ENCODE measurements at places on chromosomes 11 and 22.

DNA sequence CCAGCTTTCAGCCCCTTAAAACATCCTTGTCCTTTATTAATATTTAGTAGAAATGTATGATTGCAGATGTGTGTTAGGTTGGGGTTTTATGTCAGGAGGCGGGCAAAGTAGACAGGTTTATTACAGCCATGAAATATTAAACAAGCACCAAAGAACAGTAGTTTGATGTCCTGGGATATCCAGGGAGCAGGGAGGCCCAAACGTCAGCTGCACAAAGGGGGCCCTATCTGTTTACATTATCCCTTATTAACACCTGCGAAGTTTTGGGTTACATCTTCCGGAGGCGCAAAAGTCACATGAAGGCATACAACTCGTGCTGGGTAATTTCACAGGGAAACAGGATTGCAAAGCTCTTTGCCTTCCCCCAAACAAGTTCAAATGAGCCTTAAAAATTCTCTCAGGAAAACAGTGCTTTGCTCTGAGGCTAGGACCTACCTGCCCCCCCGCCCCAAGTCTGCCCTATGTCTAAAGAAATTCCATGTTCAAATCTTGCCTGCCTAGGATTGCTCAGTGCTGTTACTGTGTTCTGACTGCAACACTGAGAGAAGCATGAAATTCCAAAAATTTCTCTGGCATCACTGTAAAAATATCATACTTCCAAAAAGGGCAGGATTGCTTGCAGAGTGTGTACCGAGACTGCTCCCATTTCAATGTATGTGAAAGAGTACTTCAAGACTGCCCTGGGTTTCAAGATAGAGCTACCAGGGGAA is 8.9 kb downstream of the MN1 start:
- no peak for DNase-seq

DNA sequence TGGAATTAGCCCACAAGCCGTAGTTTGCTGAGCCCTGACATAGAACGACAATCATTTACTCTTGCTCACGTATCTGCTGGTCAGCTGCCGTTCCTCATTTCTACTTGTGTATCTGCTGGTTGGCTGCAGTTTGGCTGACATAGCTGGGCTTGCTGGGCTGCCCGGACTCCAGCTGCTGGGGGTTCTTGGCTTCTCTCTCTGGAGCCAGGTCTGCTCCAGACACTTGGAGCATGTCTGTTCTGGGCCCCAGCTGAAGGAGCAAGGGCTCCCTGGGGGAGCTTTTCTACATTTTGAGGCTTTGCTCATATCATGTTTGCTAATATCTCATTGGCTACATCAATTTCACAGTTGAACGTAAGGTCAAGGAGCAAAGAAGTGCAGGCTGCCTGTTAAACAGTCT is 47.3 kb downstream of the PRDM11 start:
- DNase-seq, result no peak

DNA sequence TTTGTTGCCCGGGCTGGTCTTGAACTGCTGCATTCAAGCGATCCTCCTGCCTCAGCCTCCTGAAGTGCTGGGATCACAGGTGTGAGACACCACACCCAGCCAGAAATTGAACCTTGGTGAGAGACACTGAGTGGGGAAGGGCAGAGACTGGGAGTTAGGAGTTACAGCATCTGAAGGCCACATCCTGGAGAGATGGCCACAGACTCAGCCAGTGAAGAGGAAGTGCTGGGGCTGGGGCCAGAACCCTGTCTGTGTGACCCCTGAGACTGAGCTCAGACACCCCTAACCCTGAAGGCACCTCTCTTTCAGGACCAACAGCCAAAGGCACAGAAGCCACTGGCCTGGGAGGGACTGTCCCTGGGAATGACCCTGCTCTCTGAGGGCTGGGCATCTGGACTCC is 33.8 kb downstream of the TXN2 start:
- no peak for DNase-seq

DNA sequence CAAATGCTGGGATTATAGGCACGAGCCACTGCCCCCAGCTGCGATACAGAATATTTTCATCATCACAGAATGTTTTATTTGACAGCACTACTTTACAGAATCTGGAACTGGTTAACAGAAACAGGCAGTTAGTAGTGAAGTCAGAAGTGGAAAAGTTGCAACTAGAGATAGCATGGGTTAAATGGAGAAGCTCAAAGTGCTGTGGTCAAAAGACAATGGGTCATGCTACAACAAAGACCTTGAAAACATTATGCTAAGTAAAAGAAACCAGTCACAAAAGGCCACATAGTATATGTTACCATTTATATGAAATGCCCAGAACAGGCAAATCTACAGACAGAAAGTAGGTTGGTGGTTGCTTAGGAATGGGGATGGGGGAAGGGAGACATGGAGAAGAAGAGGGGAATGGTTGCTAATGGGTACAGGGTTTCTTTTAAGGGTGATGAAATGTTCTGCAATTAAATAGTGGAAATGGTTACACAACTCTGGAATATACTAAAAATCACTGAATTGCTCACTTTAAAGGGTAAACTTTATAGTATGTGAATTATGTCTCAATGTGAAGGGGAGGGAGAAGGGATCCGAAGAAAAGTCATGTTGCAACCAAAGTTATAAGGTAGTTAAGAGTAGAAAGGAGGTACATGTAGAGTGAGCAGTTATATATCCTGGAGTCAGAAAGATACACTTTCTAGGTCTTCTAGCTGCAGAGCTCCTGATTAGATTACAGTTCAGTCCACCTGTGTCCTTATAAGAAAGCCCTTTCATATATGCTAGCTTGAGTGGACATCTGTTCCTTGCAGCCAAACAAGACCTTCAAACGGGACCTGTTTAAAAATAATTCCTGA is 46.3 kb upstream of the RAPSN start:
- DNase-seq, result no peak

- no peak for DNase-seq
Measured at GRCh38 chr11:41895081-41895480, 435.6 kb upstream of the LRRC4C start.

DNA sequence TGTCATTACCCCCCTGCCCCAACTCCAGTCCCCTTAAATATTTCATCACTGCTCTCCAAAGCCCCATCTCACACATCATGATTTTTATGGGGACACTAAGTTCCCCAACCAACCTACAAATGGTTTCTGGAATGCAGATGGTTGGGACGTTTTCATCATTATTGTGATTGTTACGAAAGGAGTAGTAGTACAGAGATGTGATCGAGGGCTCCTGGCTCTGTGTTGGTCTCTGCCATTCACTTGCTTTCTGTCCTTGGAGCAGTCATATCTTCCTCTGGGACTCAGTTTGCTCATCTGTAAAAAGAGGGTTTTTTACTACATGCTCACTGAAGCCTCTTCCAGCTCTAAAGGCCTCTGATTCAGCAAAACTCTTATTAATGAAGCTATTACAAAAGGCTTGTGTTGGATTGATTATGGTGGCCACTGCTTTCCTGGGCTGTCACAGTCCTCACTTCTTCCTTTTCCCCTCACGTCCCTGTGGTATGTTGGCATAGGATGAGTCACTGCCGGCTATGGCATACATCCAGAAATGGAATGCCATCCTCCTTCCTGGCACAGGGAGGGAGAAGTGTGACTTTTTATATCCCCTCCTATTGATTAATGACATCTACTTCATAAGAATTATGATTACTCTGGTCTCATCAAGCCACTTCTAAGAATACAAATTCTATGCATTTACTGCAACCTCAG is 593.7 kb downstream of the METTL15 start:
- no peak for DNase-seq

- no peak for DNase-seq
Measured at GRCh38 chr11:26987731-26988130, 6.2 kb upstream of the FIBIN start.

GRCh38 chr22:19674129-19674928 is 40.0 kb upstream of the SEPTIN5 start:
- no peak for DNase-seq

GRCh38 chr11:5546457-5546856 is 1.9 kb downstream of the OR52H1 start:
- no peak for DNase-seq

GRCh38 chr22:29702000-29702930 is 17.5 kb upstream of the CABP7 start:
- DNase-seq, result no peak

GRCh38 chr11:69394869-69395246 is 86.6 kb upstream of the LINC01488 start:
- no peak for DNase-seq

DNA sequence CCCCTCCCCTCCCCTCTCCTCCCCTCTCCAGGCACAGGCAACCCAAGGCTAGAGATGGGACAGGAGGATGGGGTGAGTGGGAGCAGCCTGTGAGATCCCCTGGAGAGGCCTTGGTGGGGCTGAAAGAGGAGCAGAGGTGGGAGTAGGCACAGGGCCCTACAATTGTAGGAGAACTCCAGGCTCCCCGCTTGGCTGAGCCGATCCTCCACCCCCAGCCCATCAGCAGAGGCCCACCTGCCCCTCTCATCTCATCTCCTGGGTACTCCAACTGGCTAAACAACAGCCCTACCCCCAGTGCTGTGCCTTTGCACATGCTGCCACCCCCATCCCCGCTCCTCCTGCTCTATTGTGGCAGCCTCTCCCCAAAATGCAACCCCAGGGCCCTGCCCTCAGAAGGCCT is 52.0 kb upstream of the A4GALT start:
- no peak for DNase-seq

DNA sequence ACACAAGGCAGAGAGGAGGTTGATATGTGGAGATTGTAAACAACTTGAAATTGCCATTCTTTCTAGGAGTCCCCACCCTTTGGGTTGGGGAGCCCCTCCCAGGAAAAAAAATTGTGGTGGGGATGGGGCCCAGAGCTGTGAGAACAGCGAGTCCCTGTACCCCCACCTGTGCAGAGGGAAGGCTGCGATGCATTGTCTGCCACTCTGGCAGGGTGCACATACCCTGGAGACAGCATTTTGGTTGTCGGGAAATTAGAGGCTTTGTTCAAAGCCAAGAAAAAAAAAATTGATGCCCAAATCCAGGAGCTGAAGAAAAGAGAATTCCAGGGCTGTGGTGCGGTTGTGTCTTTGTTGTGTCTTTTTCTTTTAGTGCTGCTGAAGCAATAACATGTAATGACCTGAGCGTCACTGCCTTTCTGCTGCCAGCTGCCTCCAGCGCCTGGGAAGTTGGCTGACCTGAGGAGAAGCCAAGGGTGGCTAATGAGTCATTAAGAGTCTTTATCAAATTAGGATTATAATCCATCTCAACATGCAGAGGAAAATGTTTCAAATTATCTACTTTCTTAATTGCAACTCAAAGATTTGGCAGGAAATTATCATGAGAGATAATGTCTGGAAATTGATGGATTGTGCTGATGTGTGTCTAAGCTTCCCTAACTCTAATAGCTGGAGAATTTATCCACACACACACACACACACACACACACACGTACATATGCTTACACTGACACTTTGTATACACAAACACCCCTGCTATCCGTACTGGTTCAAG is 8.0 kb upstream of the PKNOX2 start:
- no peak for DNase-seq

DNA sequence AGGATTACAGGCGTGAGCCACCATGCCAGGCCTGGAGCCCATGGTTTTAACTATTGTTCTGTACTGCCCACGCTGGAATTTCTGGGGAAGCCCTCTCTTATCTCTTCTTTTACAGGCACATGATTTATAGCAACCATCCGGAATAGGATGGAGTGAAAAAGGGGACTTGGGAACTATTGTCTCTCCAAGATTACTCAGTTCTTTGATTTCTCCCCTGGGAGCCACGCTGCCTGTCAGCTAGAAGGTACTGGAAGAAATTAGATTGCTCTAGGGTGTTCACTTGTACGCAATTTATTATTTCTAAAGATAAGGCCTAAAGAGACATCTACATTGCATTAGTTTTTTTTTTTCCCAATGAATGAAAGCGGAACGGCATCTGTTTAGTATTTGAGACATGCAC is 65.6 kb upstream of the PTPRJ start:
- DNase-seq, result no peak

GRCh38 chr22:19105456-19105855 is 16.8 kb downstream of the DGCR2 start:
- DNase-seq, result no peak

GRCh38 chr11:111570796-111571195 is 30.3 kb downstream of the LAYN start:
- DNase-seq, result no peak

GRCh38 chr11:119726585-119727522 is 2.1 kb downstream of the NECTIN1 start:
- no peak for DNase-seq

GRCh38 chr11:26199331-26200095 is 132.4 kb upstream of the ANO3 start:
- no peak for DNase-seq

DNA sequence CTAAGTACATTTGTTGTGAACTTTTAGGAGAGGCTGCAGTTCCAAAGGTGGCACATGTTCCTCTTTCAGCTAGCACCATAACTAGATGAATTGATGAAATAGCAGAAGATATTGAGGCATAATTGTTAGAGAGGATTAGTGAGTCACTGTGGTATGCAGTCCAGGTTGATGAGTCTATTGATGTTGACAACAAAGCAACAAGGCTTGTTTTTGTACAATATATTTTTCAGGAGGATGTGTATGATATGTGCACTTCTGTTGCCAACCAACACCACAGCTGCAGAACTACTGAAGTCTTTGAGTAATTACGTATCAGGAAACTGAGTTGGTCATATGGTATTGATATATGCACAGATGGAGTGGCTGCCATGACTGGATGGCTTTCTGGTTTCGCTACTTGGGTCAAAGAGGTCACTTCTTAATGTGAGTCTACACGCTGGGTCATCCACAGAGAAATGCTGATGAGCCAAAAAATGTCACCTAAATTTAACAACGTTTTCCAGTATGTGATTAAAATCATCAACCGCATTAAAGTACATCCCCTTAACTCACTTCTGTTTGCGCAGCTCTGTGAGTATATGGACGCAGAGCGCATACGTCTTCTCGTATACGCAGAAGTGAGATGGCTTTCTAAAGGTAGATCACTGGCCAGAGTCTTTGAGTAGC is 261.3 kb upstream of the ANO5 start:
- no peak for DNase-seq

- DNase-seq, result no peak
Measured at GRCh38 chr22:41876675-41877074, 38.2 kb downstream of the SHISA8 start.

- no peak for DNase-seq
Measured at GRCh38 chr11:11351042-11351586, 1.9 kb downstream of the CSNK2A3 start.

DNA sequence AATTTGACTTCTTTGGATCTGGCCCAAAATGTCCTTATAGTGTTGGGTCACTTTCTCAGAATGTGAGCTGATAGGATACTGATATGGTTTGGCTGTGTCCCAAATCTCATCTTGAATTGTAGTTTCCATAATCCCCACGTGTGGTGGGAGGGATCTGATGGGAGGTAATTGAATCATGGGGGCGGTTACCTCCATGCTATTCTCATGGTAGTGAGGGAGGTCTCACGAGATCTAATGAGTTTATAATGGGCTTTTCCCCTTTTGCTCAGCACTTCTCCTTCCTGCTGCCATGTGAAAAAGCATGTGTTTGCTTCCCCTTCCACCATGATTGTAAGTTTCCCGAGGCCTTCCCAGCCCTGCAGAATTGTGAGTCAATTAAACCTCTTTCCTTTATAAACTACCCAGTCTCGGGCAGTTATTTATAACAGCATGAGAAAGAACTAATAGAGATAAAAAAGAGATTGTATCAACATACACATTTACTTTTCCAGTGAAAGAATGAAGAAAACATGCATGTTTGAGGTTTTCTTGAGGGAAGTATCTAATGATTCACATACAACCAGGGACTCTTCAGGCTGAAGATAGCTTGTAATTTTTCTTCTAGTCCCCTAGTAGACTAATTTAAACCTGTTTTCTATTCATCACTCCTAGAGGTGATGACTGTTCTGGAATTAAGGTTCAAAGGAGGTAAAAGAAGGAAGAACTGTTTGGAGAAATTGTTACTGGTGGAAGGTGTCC is 17.3 kb upstream of the CSTF3 start:
- DNase-seq, result no peak
